ENCODE measurements at places on chromosomes 13 and 19.

DNA sequence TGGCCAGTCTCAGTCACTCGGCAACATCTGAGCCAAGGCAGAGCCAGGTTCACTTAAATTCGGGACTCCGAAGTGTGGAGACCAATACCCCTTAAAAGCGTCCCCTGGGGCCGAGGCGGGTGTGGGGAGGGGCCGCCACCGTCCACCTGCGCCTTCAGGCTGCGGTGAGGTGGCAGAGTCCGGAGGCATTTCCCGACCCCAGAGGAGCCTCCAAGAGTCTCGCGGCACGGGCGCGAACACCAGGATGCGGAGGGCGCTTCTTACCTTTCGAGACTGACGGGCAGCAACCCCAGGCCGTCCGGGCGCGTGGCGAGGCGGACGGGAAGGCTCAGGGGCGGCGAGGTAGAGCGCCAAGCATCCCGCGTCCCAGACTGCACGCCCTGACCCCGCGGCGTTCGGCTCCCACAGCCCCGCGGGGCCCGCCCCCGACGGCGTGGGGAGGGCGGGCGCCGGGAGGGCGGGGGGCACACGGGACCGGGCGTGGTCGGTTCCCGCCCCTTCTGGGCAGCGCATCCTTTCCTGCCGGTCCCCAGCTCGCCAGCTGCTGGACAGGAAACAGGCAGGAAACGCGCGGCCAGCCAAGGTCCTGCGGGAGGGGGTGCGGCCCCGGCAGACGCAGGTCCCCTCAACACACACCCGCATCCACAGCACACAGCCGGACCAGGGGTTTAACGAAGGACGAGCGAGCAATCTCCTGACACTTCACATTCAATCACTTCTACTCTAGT lies at the start of gene THSD1:
TSS of gene THSD1 (minus strand) at position 406 of the 728 bp plus-strand sequence. CDS start 3,572 bp downstream, outside the sequence.
- no peak for DNase-seq

- no peak for DNase-seq
Observed at GRCh38 chr19:48797103-48797502, 13.7 kb downstream of the BCAT2 start.

GRCh38 chr13:49615836-49616675 lies 12.3 kb upstream of the ARL11 start:
- DNase-seq = no peak

DNA sequence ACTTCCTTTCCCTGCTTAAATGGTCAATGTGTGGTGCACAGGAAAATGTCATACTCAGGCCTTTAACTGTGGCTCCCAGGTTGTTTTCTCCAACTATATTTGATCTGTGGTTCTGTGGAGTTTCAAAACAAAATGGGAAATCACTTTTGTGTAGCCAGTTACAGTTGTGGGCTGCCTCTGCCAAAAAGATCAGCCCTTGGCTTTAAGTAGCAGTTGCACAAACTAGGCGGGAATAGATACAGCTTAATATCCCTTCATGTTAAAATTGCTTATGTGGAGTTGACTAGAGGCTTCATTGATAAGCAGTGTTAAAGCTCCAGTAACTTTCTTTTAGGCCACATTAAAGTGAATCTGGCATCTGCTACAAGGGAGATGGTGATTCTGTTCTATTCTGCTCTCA lies 284.8 kb downstream of the SHISA2 start:
- DNase-seq = no peak

DNA sequence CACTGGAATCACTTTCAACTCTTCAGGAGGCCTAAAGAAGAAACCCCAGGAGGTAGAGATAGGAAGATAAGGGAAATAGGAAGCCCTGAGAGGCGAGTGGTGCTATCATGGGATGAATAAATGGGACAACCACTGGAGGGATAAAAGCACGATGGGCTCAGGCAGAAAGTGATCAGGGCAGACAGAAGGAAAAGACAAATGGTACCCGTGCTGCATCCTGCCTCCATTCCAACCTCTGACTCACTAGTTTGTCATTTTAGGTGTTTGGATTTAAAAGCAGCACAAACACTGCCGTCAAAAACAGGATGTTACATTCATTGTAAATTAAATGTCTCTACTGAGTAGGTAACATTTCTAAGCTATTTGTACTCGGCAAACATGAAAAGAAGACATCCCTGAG lies 314.3 kb upstream of the HTR2A start:
- DNase-seq = no peak

- DNase-seq = peak; percentile 6
Observed at GRCh38 chr19:5354403-5354802, 13.8 kb upstream of the PTPRS start.

DNA sequence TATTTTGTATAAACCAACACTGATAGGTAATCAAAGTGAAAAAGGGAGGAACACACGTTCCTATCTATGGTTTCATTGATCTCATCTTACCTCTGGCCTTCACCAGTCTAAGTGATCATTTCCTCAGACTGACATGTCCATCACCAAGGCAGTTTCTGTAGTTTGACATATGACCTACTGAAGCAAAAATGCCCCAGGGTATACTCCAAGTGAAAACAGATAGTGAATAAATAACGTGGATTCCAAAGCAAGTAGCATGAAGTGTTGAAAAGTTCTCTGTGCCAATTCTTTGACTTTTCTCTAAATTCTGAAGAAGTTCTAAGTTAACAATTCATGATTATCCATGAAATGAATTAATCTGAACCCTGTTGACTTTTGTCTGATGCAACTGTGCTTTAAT lies 334.2 kb upstream of the SGCG start:
- DNase-seq = no peak

DNA sequence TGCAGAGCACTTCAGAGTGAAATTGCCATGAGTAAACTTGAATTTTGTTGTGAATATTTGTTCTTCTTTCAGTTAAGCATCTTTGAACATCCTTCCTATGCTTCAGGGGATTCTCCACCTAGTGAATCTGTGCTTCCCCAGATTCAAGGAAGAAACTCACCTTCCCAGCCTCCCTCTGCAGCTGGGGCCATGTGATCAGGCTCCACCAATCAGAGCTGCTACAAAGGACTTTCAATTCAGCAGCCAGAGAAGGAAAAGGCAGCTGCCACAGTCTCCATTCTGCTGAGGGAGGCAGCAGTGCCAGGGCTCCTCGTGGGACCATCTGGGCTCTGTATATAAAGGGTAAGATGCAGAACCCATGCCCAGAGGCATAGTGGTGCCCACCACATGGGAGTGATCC lies 89.7 kb upstream of the SIAH3 start:
- no peak for DNase-seq

GRCh38 chr13:66887088-66887487 lies 343.0 kb downstream of the PCDH9 start:
- no peak for DNase-seq

DNA sequence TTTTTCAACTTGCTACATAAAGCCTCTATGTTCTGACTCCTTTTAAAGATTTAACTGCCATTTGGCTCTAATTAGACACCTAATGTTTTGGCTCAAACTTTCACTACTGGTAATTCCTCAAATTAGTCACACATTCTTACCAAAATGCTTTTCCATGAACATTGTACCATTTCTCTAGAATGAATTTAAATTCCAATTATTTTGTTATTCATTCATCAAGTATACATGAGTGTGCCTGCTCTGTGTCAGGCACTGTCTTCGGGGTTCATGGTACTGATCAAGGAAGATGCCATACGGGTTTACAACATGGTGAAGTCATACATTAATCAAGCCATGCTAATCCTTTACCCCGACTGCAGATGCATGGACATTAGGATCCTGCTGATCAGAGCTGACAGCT lies 69.1 kb upstream of the POSTN start:
- no peak for DNase-seq

DNA sequence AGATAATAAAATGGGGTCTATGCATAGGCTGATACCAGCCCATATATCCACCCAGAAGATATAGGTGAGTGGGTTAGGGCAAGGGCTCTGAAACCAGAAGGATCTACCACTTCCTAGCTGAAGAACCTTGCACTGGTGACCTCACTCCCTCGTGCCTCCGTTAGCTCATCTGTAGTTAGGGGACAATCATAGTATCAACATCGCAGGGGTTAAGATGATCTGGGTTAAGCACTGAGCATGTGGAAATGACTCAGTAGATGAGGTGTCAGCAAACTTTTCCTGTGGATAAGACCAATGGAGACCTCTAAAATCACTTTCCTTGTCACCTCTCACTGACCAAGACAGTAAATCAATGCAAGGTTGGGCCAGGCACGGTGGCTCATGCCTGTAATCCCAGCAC lies 30.5 kb downstream of the TNFSF14 start:
- no peak for DNase-seq

GRCh38 chr13:77360032-77360685 lies 33.3 kb upstream of the MYCBP2 start:
- DNase-seq = no peak

- DNase-seq = no peak
Observed at GRCh38 chr13:23599083-23599925, 29.1 kb downstream of the TNFRSF19 start.

DNA sequence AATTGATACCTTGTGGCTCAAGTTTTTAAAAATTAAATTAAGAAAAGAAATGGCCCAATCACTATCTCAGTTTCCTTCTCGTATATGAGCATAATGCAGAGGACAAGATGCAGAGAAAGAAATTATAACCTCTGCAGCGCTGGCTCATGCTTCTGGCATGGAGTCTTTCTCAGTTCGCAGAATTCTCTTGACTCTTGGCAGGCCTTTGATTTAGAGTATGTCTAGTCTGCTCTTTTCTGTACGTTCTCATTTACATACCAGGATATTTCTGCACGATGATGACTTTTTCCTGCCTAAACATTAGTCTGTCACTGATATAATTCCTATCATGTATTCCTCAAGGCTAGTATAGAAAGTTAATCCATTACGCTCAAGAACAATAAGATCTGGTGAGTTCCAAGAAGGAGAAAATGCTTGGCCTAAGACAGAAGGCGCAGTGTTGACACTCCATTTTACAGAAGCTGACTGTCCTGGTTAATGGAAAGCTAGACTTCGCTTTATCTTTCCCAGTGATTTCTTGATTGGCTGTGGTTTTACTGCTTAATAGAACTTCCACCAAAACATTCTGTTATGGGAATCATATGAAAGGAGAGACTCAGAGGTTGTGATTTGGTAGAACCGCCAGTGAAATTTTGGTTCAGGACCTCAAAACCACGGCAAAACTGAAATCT lies 1.7 kb upstream of the SMAD9 start:
- DNase-seq = no peak

DNA sequence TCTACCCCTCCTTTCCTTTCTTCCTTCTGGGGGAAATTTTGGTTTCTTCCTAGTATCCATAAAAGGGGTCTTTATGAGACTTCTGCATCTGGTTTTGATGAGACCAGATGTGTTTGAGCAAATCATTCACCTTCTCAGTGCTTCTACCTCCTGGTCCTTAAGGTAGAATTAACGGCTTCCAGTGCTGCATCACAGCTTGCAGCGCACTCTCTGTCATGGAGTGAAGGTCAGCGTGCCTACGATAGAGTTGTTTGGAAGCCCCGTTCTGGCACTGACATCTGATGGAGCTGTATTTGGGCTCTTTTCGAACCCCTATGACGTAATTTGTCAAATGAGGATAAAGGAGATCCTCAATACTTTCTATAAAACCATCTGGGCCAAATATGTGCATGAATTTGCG lies 164.2 kb downstream of the MTUS2 start:
- DNase-seq = no peak

GRCh38 chr19:33261511-33262189 lies 36.0 kb upstream of the SLC7A10 start:
- no peak for DNase-seq

DNA sequence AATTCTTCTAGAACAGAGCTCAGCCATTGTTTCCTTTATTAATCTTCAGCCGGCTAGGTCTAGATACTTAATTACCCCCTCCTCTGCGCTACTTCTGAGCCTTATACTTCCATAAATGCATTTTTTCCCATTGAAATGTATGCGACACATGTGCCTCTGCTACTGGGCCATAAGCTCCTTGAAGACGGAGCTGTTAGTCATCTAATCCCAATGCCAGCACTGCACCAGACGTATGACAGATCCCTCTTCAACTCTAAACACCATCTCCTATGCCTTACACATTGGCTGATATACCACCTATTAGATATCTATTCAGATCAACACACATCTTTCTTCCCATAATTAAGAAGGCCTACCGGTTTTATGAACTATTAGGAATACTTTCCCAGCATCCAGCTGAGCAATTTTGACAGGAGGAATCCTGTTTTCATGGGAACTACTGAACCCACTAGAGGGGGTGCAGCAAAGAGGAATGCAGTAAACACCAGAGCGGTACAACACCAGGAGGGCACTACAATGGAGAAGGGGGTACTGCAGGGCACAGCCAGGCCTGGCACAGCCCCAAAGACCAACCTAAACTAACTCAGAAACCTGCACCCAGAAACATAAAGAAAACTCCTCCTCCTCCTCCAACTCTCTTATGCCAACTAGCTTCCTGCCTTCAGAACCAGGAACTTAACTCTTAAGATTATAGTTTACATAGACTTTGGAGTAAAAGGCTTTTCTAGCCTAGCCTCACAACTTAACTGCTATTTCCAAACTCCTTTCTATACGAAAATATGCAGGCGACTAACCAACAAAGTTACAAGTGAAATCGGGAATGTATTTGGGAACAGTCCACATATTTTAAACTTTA lies 18.7 kb downstream of the STK24 start:
- DNase-seq = no peak

- no peak for DNase-seq
Observed at GRCh38 chr13:89363144-89363543, 1692.0 kb downstream of the SLITRK5 start.

DNA sequence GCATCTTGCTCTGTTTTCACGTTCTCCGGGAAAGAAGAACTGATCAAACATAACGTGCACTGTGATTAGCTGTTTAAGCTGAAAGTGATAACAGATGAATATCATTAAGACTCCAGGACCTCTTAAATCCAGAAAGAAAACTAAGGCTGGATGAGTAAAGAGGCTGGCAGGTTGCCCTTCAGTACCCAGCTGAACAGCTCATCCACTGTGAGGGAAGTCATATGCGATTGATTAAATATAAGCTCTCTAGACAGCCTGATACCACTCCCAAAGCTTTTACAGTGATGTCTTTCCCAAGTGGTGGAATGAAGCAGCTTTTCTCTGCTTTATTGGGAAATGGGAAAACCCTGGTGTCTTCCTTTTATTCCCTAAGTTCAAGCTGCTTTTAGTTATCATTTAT lies 116.9 kb downstream of the EFNB2 start:
- DNase-seq = no peak

- DNase-seq = no peak
Observed at GRCh38 chr19:2841855-2842574, 740 bp downstream of the ZNF555 start.

- DNase-seq = no peak
Observed at GRCh38 chr13:103471896-103472295, 405.7 kb upstream of the SLC10A2 start.

- DNase-seq = no peak
Observed at GRCh38 chr13:104632736-104633135, 1566.5 kb upstream of the SLC10A2 start.

DNA sequence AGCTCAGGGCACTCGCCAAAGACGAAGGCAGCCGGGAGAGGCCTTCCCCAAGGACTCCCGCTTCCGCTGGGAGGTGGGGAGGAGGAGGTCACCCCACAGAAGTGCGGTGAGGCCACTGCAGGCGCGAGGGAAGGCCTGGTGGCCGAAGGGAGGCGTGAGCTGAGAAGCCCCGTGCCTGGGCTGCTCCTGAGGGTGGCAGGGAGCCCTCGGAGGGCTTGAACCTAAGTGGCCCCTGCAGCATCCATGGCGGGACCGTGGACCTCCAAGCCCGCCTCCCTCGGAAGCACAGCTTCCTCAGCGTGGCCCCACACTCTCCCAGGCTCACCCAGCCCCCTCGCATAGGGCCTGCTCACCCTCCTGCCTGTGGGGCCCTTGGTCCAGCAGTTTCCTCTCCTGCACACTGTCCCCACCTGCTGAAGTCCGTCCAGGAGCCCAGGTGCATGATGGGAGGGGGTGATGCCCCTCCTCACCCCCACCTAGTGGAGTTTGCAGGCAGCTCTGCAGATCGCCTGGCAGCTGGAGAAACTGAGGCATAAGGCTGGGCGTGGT lies 25.9 kb downstream of the EFNA2 start:
- DNase-seq = no peak

GRCh38 chr13:52103386-52103785 lies 25.5 kb downstream of the NEK5 start:
- DNase-seq = no peak
